ENCODE measurements at places on chromosomes 4 and X.

DNA sequence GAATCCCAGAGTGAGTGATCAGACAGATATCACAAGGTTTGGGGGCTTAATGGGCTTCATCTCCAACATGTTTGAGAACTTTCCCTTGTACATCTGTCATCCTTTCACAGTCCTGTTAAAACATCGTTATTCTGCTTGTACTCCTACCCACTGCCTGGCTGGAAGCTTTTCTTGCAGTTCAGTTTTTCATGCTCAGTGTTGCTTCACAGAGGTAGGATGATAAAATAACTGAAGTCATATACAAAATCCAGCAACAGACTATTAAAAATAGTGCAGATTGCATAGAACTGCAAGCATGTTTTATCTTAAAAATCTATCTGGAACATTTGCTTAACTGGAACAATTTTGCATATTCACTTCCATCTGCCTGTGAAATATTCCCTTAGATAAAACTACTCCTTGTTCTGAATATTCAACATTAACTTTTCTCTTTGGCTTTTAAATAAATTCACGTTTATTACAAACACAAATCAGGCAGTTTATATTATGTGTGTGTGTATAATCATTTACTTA, 579.6 kb upstream of the IGFBP7 start:
- DNase-seq: no peak

GRCh38 chr4:187179086-187180058, 455.7 kb upstream of the FAT1 start:
- DNase-seq: no peak

DNA sequence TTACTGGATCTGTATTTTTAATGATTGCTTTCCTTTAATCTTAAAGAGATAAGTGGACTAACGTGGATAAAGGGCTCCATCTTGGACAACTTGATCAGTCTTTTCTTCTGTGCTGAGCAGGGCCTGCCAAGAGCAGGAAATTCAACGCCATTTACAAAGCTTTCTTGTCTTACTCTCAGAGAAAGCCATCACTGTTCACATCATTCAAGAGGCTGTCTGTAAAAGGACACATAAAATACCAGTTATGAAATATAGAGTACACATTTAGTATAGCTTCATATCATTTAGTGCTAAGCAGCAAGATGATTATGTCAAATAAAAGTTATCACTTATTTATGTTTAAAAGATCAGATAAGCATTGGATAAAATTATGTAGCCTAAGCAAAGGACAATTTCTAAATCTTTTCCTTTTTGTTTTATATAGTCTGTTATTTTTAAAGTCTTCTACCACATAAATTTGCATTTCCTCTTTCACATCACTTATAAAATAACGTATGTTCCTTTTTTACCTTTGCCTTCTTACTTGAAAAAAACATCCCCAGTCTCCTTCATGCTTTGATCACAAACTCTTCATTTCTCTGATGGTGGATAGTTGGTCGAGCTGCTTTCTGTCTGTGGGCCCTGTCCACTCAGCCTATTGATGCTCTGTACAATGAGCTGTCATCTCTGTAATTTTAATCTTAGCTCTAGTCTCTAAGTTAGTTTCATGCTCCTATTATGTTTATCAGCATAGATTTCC, 2.1 kb upstream of the CCNG2 start:
- no peak for DNase-seq

GRCh38 chrX:126165721-126166461, at the start of gene DCAF12L2:
Gene DCAF12L2 (minus strand): TSS chrX:126166289. CDS start chrX:126165924, 365 bp downstream.
- no peak for DNase-seq

DNA sequence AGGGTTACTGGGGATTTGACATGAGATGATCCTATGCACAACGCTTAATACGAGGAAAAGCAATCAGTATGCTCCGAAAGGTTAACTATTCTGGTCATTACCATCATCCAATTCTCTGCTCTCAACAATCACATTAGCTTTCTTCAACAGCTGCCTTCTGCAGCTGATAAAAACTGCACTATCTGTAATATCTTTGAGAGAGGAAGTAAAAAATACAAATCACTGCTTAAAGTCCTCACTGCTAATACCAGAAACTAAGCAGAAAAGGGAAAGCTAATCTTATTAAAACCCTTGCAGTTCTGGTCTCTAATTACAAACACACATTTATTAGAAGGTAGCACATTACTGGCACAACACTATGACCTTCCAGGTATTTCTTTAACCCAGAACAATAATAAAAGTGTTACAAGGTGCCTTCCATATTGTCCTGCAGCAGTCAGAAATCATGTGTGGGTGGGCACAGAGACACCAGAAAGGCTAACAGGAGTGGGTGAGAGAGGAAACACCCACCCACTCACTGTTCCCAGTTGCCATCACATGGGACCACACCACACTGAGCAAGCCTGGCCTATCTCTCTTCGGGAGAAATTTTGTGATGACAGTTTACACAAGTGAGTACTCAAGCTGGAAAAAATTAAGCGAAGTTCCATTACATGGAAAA, 71.0 kb downstream of the RELL1 start:
- no peak for DNase-seq

GRCh38 chr4:158915683-158916241, 146.9 kb downstream of the FNIP2 start:
- DNase-seq: no peak

GRCh38 chr4:24144381-24144780, 254.5 kb upstream of the PPARGC1A start:
- no peak for DNase-seq

DNA sequence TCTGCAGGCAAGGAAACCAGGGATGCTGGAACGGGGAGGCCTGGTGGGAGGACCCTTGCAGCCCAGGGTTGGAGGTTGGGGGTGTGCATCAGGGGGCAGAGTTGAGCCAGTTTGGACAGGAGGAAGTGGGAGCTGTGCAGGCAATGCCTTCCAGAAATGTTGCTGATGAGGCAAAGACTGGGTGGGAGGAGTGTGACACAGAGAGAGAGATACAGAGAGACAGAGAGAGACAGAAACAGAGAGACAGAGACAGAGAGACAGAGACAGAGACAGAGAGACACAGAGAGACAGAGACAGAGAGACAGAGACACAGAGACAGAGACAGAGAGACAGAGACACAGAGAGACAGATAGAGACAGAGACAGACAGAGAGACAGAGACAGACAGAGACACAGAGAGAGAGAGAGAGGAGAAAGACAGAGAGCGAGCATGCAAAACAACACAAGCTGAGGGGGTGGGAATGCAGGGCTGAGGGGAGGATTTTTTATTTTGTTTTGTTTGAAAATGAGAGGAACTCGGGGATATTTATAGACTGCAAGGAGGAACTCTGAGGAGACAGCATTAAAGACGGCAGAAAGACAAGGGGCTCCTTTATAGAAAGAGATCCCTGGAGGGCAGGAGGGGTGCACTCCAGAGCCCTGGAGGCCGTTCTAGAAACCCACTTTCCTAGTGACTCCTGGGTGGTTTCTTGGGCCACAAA, 1.9 kb upstream of the HAUS3 start:
- no peak for DNase-seq

- DNase-seq: no peak
Observed at GRCh38 chr4:139200102-139200501, 23.1 kb upstream of the ELF2 start.

DNA sequence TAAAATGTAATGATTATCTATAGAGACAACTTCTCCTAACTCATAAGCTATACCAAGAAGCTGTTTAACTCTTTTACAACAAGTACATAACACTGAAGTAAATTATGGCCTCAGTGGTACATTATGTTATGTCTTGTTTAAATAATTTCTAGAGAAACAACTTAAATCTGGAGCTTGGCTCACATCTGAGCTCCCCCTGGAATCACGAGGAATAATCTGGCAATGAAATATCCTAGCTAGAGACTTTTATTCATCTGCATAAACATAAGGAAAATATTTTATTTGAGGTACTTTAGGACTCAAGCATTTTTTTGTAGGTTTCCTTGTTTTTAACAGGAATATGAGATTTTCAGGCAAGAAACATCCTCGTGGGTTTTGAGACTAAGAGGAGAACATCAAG, 354.7 kb upstream of the SLC7A11 start:
- no peak for DNase-seq

- DNase-seq: no peak
Observed at GRCh38 chr4:39732728-39733127, 34.8 kb downstream of the UBE2K start.

- no peak for DNase-seq
Observed at GRCh38 chr4:3234171-3235029, 14.6 kb upstream of the MSANTD1 start.

- DNase-seq: no peak
Observed at GRCh38 chr4:175827516-175827915, 15.5 kb upstream of the GPM6A start.

DNA sequence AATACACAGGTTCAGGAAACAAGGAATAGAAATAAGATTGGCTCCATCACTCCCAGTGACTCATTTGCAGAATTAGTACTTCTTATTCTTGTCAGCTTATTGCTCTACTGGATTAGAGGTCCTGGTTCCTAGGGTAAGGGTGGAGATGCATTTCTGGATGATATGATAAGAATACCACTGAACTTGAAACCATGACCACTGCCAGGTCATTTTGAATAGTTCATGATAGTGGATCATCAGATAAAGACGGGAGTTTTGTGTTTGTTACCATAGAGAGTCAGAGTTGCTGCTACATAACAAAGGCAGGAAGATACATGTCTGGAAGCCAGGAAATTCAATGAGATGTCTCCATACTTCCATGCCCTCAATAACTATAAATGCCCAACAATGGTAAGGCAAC, 109.2 kb upstream of the FAT1 start:
- no peak for DNase-seq

DNA sequence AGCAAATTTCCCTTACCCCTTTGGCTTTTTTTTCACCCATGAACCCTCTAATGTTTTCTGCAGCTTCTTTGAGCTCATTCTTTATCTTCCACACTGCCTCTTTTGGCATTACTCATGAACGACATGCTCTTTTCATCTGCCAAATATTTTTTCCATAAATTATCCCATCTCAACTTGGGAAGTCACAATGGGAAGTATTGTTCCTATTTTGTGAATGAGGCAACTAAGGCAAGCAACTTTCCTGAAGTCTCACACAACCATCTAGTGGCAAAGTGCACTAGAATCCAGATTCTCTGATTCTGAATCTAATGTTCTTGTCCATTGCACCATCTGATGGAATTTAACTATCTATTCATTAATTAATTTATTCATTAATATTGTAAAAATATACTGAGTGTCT, 625 bp downstream of the RTL9 start:
- no peak for DNase-seq

- DNase-seq: no peak
Observed at GRCh38 chr4:11954093-11954492, 525.4 kb upstream of the HS3ST1 start.

DNA sequence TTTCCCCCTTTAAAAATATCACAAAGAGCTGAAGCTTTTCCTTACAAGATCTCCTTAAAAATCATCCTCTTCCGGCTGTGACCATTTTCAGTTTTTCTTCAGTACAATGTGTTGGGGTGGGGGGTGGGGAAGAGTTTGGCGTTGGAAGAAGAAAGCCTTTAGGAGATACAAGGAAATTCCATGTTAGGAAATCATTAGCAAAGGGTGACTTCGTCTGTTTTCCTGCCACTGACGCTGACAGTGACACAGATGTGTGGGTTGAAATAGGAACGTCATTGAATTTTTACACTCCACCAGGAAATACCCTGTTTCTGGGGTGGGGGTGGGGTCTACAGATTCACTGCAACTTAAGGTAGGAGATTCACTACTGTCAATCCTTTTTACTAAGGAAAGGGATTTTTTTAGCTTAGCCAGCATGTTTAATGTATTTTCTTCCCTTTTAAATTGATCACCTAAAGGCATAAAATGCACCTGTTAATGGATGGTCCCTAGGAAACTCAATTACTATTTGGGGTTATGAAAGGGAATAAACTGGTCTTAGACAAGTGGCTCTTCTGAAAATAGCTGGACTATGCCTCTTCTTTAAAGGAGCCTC, 3.9 kb downstream of the MAMLD1 start:
- DNase-seq: no peak

- DNase-seq: no peak
Observed at GRCh38 chr4:103365285-103365684, 167.1 kb upstream of the CENPE start.

GRCh38 chr4:71907782-71908181, 123.9 kb upstream of the GC start:
- no peak for DNase-seq

DNA sequence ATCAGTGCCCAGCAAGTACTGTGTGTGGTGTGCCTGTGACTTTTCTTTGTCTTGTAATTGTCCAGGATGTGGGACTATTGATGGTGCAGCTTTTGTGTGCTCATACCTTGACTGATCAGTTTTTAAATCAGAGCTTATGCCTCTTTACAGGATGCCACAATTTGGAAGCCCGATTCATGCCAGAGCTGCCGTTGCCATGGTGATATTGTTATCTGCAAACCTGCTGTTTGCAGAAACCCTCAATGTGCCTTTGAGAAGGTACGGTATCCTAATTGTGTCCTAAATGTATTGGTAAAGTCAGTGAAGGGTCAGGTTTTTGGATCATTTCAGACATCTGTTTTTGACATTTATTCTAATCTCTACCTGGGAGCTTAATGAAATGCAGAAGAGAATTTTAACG, 180.2 kb downstream of the FRAS1 start:
- DNase-seq: no peak

DNA sequence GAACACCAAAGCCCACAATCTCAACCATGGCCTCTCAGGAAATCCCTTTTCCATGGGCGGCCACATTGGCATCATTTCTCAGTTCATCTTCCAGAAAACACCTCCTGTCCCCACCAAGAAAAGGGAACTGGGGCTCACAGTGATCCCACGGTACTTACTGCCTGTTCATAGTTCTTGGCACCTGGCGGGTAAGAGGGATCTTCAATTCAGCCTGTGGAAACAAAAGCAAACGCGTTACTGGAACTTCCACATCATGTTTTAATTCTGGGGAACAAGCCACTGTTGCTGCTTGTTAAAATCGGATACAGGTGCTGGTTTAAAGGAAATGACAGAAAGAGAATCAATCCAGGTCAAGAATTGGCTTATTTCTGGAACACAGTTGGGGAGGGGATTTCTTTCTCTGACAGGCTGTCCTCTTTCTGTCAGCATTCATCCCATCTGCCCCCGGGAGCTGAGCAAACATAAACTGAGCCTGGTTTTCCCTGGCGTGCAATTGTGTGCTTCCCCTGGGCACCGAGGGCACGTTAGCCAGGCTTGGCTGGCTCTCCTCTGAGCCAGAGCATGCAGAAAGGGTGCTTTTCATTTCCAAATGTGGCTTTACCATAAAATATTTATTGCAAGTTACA, 16.8 kb downstream of the CLNK start:
- no peak for DNase-seq

DNA sequence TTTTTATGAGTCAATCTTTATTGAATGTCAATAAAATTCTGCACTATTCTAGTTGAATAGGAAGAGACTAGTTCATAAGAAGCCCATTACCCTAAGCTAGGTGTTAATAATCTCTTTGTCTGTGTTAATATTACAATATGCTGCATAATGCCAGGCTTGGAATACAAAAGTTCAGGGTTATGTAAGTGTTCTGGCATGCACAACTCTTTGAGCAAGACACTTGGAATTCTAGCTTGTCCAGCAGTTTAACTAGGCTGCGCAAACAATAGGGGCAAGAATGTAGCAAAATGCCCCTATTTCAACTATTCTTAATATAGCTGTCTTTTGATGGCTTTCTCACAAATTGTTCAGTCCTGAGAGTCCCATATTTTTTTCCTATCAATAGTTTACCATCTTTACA, 31.3 kb upstream of the ETNPPL start:
- DNase-seq: no peak
